Suprapubic skin (tissue), 4 donors: ENCODE measurements at places on chromosomes 12 and 14.
A peak's percentile ranks its signal among the peaks of the same experiment; 100 is the strongest.

- no peak for DNase-seq
- no peaks in the 10 kb centered on the region for H3K27me3 ChIP-seq
- H3K4me3 ChIP-seq: no peak overlapping the region
- no peaks in the 10 kb centered on the region for H3K4me1 ChIP-seq
- H3K27ac ChIP-seq: no peak overlapping the region
Observed at GRCh38 chr12:80353254-80353653, 90.8 kb upstream of the PTPRQ start.

- H3K4me1 ChIP-seq: no peaks in the 10 kb centered on the region
- DNase-seq: no peak
- H3K36me3 ChIP-seq: no peaks in the 10 kb centered on the region
- no peak overlapping the region for H3K4me3 ChIP-seq
- H3K27me3 ChIP-seq: no peaks in the 10 kb centered on the region
- no peak overlapping the region for H3K27ac ChIP-seq
Observed at GRCh38 chr12:119627019-119627643, 33.6 kb downstream of the TMEM233 start.

DNA sequence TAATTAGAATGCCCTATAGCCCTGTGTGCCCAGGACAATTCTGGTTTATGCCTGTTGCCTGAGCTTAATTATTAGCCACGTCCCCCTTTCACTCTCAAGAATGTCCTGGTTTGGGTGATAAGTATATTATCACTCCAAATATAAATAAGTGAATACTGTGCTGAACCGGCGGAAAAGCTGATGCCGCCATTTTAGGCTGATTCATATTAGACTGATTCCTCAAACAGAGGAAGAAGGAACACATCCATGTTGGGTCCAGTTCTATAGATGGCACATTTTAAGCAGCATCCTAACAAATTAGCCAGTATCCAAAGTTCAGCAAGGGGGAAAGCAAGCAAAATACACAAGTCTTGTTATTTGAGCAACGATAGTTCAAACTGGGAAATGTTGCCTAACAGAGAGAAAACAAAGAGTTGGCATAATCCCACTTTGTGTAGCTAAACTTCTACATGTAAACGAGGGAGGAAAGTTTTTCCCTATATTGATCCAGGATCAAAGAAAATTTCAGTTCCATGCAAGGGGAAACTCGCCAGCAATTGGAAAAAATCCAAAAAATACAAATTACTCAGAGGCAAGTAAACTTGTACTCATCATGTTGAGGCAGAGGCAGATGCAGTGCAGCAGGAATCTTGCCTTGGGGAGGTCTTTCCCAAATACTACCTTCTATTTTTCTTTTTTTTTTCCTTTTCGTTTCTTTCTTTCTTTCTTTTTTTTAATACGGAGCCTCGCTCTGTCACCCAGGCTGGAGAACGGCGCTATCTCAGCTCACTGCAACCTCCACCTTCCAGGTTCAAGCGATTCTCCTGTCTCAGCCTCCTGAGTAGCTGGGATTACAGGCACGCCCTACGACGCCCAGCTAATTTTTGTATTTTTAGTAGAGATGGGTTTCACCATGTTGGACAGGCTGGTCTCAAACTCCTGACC is 96.2 kb downstream of the ITPR2 start:
- no peak for DNase-seq
- peak overlapping the region; percentile 70 for H3K27ac ChIP-seq
- peak overlapping the region; percentile 16 for H3K4me3 ChIP-seq
- H3K4me1 ChIP-seq: peaks cover 66% of the 10 kb centered on the region
- no peaks in the 10 kb centered on the region for H3K36me3 ChIP-seq

DNA sequence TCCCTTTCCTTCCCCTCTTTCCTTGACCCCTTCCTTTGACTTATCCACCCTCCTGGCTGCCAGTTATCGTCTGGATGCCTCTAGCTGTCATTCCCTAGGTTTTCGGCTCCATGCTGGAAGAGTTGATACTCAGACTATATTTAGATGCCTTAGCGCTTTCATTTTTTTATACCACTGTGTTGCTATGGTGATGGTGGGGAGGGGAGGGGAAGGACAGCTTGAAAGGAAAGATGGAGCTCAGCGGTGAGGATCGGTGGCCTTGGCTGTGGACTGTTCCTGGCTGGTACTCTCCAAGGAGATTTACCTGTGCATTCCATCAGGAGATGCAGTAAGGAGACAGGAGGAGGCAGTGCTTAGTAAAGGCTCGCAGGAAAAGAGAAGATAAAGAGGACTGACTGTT is 108.7 kb downstream of the SLC8A3 start:
- H3K36me3 ChIP-seq: no peaks in the 10 kb centered on the region
- no peak overlapping the region for H3K4me3 ChIP-seq
- no peak overlapping the region for H3K27ac ChIP-seq
